ENCODE measurements at places on chromosomes 11 and 22. TPM values are rescaled to one million over a fixed set of nuclear protein-coding genes. Genes with fewer than 3 reads are reported as not detected.

OR8D4 gene
- not detected for total RNA-seq

CCDC188 gene
- total RNA-seq = 3.5 TPM

KREMEN1 gene
- total RNA-seq = 1.1 TPM

UCP3 gene
- total RNA-seq = 0.26 TPM

SOX6 gene
- 0.50 TPM for total RNA-seq

JAML gene
- not detected for total RNA-seq

ESAM gene
- 13.6 TPM for total RNA-seq

OR51I1 gene
- total RNA-seq = 0.06 TPM

ACRV1 gene
- total RNA-seq = not detected

VWCE gene
- total RNA-seq = 2.0 TPM

BBOX1 gene
- not detected for total RNA-seq

DGCR6 gene
- 0.19 TPM for total RNA-seq

RAPSN gene
- total RNA-seq = 0.19 TPM

LSP1 gene
- total RNA-seq = 18.2 TPM

GGT5 gene
- 9.7 TPM for total RNA-seq

SNRPD3 gene
- 178 TPM for total RNA-seq

SLC2A11 gene
- 11.3 TPM for total RNA-seq

PLCB3 gene
- total RNA-seq = 68.6 TPM

SLC16A8 gene
- total RNA-seq = 0.37 TPM

ISX gene
- total RNA-seq = not detected

TMEM191B gene
- 3.1 TPM for total RNA-seq

KCNJ1 gene
- total RNA-seq = 0.06 TPM

APOA1 gene
- 0.87 TPM for total RNA-seq

EIF1AD gene
- 32.6 TPM for total RNA-seq

MUC6 gene
- total RNA-seq = not detected

TANGO2 gene
- total RNA-seq = 73.6 TPM

ANO5 gene
- total RNA-seq = 2.3 TPM

SYCE3 gene
- not detected for total RNA-seq

IL18BP gene
- 2.2 TPM for total RNA-seq

GP1BB gene
- 2.1 TPM for total RNA-seq

HORMAD2 gene
- not detected for total RNA-seq

RASD2 gene
- total RNA-seq = 0.12 TPM

OR2AG1 gene
- not detected for total RNA-seq

BACE1 gene
- 41.5 TPM for total RNA-seq

RFPL3 gene
- not detected for total RNA-seq

GALNT18 gene
- 2.5 TPM for total RNA-seq

SPDYC gene
- not detected for total RNA-seq

GAL3ST3 gene
- not detected for total RNA-seq

TENM4 gene
- 15.6 TPM for total RNA-seq

ARHGAP42 gene
- 13.3 TPM for total RNA-seq

DNAJB7 gene
- total RNA-seq = not detected

PLAAT4 gene
- 24.6 TPM for total RNA-seq

TSKU gene
- 6.3 TPM for total RNA-seq

HRAS gene
- 105 TPM for total RNA-seq

SCO2 gene
- total RNA-seq = 0.62 TPM

FADD gene
- total RNA-seq = 29.5 TPM

PRG3 gene
- not detected for total RNA-seq

PHLDA2 gene
- total RNA-seq = 12.6 TPM

OLFML1 gene
- total RNA-seq = 15.2 TPM

P2RX6 gene
- 1.4 TPM for total RNA-seq

SHANK3 gene
- total RNA-seq = 0.79 TPM

TRIM6 gene
- total RNA-seq = 2.9 TPM

YPEL4 gene
- 0.79 TPM for total RNA-seq

PRR14L gene
- 17.7 TPM for total RNA-seq

OR1S1 gene
- not detected for total RNA-seq

SLC7A4 gene
- total RNA-seq = not detected
